Stimulated activated CD4-positive, alpha-beta T cell treated with anti-CD3 and anti-CD28 coated beads, Interleukin-1b, Interleukin-23, amount 100 ng/mL, for 1 hour (primary cell): ENCODE measurements at places on chromosomes 5 and 9.

- DNase-seq, result no peak
Measured at GRCh38 chr9:93235300-93235960, 51.5 kb downstream of the WNK2 start.

DNA sequence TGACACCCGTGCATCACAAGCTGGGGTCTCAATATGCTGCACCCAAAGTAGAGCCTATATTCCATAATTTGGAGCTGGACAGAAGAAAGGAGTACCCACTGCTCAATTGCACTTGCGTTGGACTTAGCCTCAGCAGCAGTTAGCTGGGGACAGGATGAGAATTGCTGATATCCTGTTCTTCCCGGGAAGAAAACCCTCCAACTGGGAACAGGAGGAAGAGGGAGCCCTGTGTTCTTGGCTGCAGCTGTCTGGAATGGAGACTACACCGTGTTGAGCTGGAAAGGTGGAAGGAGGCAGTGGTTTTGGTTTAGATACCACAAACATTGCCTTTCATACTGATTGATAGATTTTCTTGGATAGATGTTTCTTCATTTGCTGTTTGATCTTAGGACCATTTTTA is 24.6 kb downstream of the CNTLN start:
- no peak for DNase-seq

- no peak for DNase-seq
Measured at GRCh38 chr5:131854134-131854533, 57.3 kb upstream of the FNIP1 start.

GRCh38 chr5:145948921-145949320 is 12.5 kb downstream of the SH3RF2 start:
- no peak for DNase-seq

DNA sequence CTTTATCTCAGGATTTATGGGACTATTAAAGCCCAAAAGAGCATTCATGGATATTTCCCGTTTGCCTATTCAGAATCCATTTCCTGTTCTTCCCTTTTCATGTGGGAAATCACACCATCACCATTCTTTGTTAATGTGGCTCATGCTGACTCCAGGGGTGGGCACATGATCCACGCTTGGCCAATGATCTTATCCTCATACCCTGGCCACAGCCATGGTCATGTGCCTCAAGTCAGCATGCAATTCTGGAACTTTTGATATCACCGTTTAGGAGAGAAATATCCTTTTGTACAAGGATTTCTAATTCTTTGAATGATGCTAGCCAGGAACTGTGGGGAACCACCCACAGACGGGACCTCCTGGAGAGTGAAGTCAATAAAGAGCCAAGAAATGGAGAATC is 272.2 kb downstream of the PRELID2 start:
- DNase-seq, result no peak

- no peak for DNase-seq
Measured at GRCh38 chr9:115158661-115159481, 40.9 kb upstream of the TNC start.

- no peak for DNase-seq
Measured at GRCh38 chr9:98781588-98782383, 14.6 kb downstream of the ANKS6 start.

- DNase-seq, result no peak
Measured at GRCh38 chr9:124214116-124214515, 43.6 kb upstream of the NEK6 start.

DNA sequence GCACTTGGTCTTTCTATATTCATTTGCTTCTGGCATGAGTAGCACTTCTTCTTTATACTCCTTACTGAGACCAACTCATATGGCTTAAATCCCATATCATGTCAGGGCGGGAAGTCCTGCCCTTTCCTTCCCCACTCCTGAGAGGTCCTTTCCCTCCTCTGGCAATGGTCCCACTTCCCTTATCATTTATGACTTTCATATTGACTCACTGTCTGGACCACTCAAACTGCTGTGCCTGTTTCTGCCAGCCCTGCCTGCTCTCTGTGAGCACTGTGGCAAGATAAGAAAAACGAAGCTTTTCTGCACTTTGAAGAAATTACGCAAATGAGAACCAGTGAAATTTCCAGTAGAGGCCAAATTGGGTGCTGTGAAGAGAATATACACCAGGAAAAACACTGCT is 58.1 kb downstream of the ZNF474 start:
- no peak for DNase-seq

- DNase-seq, result no peak
Measured at GRCh38 chr9:83628540-83628939, 5.6 kb downstream of the IDNK start.

- DNase-seq, result no peak
Measured at GRCh38 chr9:90579181-90579580, 63.4 kb downstream of the DIRAS2 start.

- no peak for DNase-seq
Measured at GRCh38 chr9:23342291-23342690, 483.7 kb downstream of the ELAVL2 start.
